IPS-NIHi11 (cell line): ENCODE measurements at places on chromosomes 5 and 9.

- DNase-seq: no peak
These were observed 130.8 kb downstream of the ARHGAP26 start for GRCh38 chr5:142900927-142901326.

GRCh38 chr5:56683281-56683680 is 132.1 kb upstream of the MAP3K1 start:
- DNase-seq: no peak

- DNase-seq: peak; percentile 83
These were observed 1.7 kb downstream of the FYB1 start for GRCh38 chr5:39217365-39218281.

DNA sequence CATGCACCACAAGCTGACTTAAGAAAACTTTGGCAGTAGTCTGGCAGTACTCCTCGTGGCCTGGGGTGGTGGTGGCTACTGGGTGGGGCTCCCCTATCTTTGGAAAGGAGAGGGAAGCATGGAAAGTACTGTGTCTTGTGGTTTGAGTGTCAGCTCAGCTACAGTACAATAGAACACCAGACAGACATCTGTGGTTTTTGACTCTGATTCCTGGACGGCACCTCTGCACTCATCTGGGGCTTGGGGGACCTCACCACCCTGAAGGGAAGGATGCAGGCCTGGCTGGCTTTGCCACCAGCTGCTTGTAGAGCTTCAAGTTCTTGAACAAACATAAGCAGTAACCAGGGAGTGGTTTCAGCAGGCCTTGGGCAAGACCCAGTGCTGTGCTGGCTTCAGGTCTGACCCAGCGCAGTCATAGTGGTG is 40.6 kb downstream of the TNFSF8 start:
- no peak for DNase-seq

GRCh38 chr9:136838314-136839228 is 3.7 kb upstream of the AJM1 start:
- DNase-seq: no peak

GRCh38 chr9:26319859-26320258 is 572.7 kb downstream of the CAAP1 start:
- DNase-seq: no peak

DNA sequence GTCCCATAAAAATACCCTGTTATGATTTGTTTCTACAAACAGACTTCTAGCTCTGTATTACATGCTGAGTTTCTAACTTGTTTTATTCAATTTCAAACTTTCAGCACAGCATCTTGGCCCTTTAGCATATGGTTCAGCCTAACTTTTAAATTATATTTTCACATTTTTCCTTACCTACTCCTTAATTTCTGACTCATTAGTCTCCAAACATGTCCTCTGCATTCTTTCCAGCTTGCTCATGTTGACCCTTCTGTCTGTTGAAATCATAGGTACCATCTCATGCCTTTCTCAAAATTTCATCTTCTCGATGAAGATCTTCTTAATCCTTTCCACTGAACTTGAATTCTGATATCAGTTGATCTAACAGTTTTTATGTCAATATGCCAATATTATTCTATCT is 200.9 kb upstream of the RIOK2 start:
- no peak for DNase-seq

DNA sequence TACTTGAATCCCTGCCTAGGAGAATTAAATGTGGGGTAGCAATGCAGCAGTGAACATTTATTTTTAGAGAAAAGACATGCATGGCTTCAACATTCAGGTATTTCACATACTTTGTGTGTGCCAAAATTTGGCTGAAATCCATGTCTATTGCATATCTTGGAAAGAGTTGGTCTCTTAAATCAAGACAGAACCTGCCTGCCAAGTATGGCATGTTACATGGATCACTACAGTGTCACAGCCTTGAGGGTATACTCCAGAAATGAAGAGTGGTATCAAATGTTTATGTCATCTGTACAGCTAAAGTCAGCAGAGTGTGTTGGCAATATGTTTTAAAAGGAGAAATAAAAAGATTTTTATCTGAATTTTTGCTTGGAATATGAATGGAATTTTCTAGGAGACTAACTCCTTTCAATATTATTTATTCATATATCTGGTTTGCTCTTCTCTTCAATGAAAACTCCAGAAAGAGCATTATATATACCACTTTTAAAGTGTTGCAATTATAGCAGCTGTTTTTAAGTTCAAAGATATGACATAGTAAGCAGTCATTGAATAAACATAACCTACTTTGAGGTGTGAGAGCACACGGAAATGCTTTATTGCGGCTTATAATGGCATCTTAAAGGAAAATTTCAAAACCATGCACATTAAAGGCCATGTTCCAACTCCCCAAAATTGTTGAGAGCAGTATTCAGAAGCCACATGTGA is 95.4 kb upstream of the MINAR2 start:
- no peak for DNase-seq

DNA sequence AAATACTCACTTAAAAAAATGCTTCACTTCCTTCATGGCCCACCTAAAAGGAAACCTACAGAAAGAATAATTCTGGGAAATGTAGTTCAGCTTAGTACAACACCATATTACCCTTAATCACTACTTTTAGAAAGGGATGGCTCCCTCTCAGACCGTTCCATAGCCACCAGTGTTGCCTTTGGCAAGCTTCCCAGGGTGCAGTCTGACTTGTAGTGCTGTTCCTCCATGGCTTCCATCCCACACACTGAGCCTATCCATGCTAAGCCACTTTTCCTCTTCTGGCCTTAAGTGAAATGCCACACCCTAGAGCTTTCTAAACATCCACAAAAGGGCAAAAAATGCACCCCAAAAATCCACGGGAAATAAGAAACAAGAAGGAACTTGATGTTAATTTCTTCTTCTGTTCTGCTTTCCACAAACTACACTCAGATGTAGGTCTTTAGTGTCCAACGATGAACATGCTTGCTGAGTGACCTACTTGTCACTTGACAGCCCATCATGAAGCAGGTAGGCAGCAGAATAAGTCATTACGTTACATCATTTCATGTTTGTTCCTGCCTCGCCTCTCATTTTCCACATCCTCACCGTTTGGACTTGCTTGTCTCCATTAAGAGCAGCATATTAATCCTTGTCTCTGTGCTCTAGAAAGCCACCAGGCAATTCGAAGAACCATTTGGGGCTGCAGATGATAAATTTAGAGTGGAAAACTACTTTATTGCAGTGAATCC is 391.1 kb upstream of the GRAMD2B start:
- DNase-seq: no peak

- peak; percentile 92 for DNase-seq
These were observed 24.7 kb downstream of the NR5A1 start for GRCh38 chr9:124482431-124483031.

- no peak for DNase-seq
These were observed 55.8 kb downstream of the PARP8 start for GRCh38 chr5:50722223-50722622.

GRCh38 chr9:14271093-14271673 is 42.8 kb downstream of the NFIB start:
- DNase-seq: peak; percentile 17

GRCh38 chr5:177336603-177337494 is 14.6 kb downstream of the LMAN2 start:
- no peak for DNase-seq

GRCh38 chr5:146912874-146913273 is 34.3 kb upstream of the PPP2R2B start:
- no peak for DNase-seq

DNA sequence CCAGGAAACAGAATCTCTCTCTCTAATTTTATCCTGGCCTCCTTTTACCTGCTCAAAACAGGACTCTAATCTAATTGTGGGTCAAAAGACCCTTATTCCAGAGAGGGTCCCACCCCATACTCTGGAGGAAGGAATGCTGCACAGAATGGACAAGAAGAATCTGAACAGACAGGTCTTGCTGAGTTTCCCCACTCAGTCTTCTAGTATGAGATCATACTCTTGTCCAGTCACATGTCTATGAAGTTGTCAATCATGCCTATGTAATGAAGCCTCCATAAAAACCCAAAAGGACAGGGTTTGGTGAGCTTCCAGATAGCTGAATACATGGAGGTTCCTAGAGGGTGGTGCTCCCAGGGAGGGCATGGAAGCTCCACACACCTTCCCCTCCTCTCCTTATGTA is 123.9 kb upstream of the FER start:
- DNase-seq: no peak

DNA sequence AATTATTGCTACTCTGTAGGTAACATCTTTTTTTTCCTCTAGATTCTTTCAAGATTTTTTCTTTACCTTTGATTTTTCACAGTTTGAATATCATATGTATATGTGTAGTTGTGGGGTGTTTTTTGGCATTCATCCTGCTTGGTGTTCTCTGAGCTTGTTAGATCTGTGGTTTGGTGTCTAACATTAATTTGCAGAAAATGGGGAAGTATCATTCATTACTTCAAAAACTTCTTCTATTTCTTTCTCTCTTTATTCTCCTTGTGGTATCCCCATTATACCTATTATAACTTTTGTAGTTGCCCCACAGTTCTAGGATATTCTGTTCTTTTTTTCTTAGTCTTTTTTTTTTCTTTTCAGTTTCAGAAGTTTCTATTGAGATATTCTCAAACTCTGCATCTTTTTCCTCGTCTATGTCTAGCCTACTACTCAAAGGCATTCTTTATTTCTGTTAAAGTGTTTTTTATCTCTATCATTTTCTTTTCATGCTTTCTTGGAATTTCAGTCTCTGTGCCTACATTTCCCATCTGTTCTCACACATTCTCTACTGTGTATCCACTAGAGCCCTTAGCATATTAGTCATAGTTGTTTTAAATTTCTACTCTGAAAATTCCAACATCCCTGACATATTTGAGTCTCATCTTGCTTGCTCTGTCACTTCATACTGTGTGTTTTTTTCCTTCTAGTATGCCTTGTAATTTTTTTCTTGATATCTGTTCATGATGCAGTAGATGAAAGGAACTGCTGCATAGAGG is 60.1 kb upstream of the GNA14 start:
- no peak for DNase-seq

DNA sequence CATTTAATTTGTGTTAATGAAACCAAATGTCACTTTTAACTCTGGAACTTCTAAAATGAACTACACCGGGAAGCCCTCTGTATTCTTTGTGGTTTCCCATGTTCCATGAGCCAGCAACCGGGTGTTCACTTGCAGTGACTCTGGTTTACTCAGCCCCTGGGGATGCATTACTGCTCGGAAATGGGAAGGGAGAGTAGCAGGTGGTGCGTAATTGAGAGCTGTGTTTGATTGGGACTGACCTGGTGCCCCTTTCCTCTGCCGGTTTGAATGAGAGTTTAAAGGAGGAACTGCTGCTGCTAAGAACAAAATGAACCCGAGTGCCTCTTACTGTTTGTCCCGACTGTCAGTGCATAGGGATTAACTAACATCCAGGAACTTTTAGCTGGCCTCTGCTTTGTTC is 100.1 kb upstream of the DHFR start:
- no peak for DNase-seq

DNA sequence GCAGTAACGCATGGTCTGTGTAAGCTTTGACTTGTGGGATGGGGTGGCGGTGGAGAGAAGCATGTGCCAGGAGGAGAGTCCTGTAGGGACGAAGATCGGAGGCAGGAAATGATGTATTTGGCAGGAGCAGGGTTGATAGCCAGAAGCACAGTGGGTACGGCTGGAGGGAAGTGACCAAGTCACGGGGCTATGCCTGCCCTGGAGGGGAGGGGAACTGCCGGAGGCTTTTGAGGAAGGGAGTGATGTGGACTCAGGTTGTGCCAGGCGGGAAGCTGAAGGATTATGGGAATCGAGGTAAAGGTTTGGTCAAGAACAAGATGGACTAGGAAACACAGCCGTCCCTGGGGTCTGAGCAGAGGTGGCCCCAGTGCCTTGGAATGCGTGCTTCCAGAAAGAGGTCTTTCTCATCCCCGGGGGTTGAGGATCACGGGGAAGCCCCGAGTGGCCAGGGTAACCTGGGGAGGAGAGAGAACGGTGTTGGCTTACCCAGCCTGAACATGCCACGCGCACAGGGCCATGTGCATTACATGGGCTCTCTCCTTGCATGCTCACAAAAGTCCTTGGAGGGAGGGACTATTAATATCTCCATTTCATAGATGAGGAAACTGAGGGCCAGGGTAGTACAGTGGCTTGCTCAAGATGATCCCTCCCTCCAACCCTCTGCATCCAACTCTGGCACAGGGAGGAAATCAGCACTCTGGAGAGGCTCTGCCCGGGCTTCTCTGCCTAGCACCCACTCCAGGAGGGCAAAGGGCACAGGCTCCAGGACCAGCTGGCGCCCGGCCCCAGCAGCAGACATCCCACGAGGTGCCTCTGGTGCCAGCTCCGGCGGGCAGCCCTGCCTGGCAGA is 253.8 kb downstream of the PBX3 start:
- no peak for DNase-seq

- peak; percentile 73 for DNase-seq
These were observed 10.0 kb upstream of the C5 start for GRCh38 chr9:121059998-121060636.

- no peak for DNase-seq
These were observed 567.1 kb downstream of the CSNK1G3 start for GRCh38 chr5:124079062-124079461.

GRCh38 chr9:76717613-76718012 is 46.6 kb upstream of the PCA3 start:
- DNase-seq: no peak

DNA sequence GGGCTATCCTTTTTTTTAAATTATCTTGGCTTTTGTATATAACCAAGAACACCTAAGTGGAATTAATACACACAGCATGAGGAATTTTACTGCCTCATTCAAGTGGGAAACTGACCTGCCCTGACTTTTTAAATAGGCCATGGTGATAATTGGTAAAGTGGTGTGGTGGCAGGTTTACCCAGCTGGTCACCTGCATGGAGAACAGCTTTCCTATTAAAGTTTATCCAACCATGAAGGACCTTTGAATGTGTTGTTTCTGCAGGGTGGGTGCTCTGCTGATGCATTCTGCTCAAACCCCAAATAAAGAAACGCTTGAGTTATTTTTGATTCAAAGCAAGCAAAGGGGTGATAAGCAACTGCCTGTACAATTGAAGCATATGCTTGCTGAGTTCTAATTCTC is 261.0 kb upstream of the GRIN3A start:
- DNase-seq: peak; percentile 4

- DNase-seq: no peak
These were observed 309.7 kb downstream of the TLE1 start for GRCh38 chr9:81379655-81380054.

- DNase-seq: no peak
These were observed 110.9 kb downstream of the PAX5 start for GRCh38 chr9:36923025-36923625.

GRCh38 chr5:160743027-160743426 is 109.0 kb downstream of the ATP10B start:
- no peak for DNase-seq

DNA sequence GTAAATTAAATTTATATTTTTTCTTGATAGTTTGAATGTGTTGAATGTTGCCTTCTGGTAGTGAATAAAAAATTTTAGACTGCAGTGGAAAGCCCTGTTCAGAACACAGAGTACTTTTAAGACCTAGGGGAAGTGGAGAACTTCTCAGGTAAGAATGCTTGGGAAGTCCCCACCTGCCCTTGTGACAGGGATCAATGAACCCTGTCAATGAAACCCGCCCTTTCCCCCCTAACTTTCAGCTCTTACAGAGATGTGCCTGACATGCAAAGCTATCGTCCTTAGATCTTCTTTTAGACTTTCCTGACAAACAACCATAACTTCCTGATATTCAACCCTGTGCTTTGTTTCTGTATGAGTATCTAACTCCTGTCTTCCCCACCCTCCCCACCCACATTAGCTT is 562.7 kb downstream of the TLE4 start:
- no peak for DNase-seq

GRCh38 chr5:34551911-34552433 is 104.2 kb upstream of the RAI14 start:
- no peak for DNase-seq
